PC-3 (cell line): ENCODE measurements at places on chromosomes 11 and 22. TPM values are rescaled to one million over a fixed set of nuclear protein-coding genes. Genes with fewer than 3 reads are reported as not detected.

DNA sequence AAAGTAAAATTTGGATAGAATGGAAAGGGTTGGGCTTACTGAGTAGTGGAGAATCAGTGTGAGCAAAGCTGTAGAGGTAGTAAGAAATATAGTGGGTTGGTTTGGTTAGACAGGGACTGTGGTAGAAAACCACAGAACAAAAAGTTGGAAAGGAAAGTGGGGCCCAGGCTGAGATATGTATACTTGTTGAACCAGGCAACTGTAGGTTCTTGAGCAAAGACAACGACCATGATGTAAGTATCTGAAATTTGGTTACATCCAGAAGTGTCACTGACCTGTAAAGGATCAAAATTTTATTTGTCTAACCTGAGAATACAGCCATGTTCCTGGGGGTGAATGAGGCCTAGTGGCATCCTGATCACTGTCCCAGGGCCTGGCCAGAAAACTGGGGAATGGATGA is 114.1 kb downstream of the STIM1 start:
- H3K4me1 ChIP-seq: 0 out of 2 replicates have a peak, but pooled peaks cover 9% of the 10 kb centered on the region
- no peak for DNase-seq
- no peaks in the 10 kb centered on the region for H3K36me3 ChIP-seq
- no peak overlapping the region for H3K4me3 ChIP-seq

- H3K36me3 ChIP-seq: no peaks in the 10 kb centered on the region
- peak; percentile 65 for DNase-seq
- no peaks in the 10 kb centered on the region for H3K27me3 ChIP-seq
- H3K4me3 ChIP-seq: no peak overlapping the region
- peaks cover 5% of the 10 kb centered on the region for H3K4me1 ChIP-seq
These were observed 19.3 kb downstream of the MTFP1 start for GRCh38 chr22:30444632-30445437.

- no peaks in the 10 kb centered on the region for H3K27me3 ChIP-seq
- H3K27ac ChIP-seq: no peak overlapping the region
- no peak for DNase-seq
- H3K36me3 ChIP-seq: no peaks in the 10 kb centered on the region; the same call in 1 of the 2 replicates
- peaks cover 3% of the 10 kb centered on the region; the same call in 1 of the 2 replicates for H3K4me1 ChIP-seq
These were observed 84.9 kb downstream of the ATXN10 start for GRCh38 chr22:45756558-45756957.

GRCh38 chr11:58688789-58689503 is 42.8 kb downstream of the GLYAT start:
- no peaks in the 10 kb centered on the region for H3K36me3 ChIP-seq
- peaks cover 12% of the 10 kb centered on the region; the same call in 1 of the 2 replicates for H3K4me1 ChIP-seq
- no peak overlapping the region for H3K4me3 ChIP-seq
- no peak overlapping the region for H3K27ac ChIP-seq
- peak; percentile 62 for DNase-seq
- no peaks in the 10 kb centered on the region for H3K27me3 ChIP-seq

GRCh38 chr11:125625630-125626287 is 796 bp downstream of the CHEK1 start:
- peaks cover 27% of the 10 kb centered on the region; the same call in 1 of the 2 replicates for H3K36me3 ChIP-seq
- peaks cover 34% of the 10 kb centered on the region for H3K4me1 ChIP-seq
- peak overlapping the region; percentile 80 for H3K4me3 ChIP-seq

- no peaks in the 10 kb centered on the region for H3K27me3 ChIP-seq
- H3K4me1 ChIP-seq: no peaks in the 10 kb centered on the region
- no peaks in the 10 kb centered on the region for H3K36me3 ChIP-seq
- no peak overlapping the region for H3K4me3 ChIP-seq
These were observed 66.2 kb upstream of the TCF20 start for GRCh38 chr22:42336527-42337227.

Gene TBCEL
- total RNA-seq: 6.6 and 7.8 TPM in 2 replicates

Gene KCNC1
- total RNA-seq: not detected in 2 replicates

Gene SOX6
- under 0.01 TPM in 1 of 2 replicates, not detected in the other for total RNA-seq

Gene C11orf21
- total RNA-seq: not detected in 2 replicates

Gene SGSM1
- 0.29 and 0.35 TPM in 2 replicates for total RNA-seq
